ENCODE measurements at places on chromosomes 1 and 21.

GRCh38 chr21:18524097-18524880, 120.7 kb upstream of the TMPRSS15 start:
- DNase-seq, result no peak

- DNase-seq, result no peak
Observed at GRCh38 chr21:45056917-45057560, 17.3 kb upstream of the ADARB1 start.

- no peak for DNase-seq
Observed at GRCh38 chr1:42043182-42043581, 110.0 kb upstream of the GUCA2B start.

GRCh38 chr1:44029260-44029910, 1.9 kb downstream of the SLC6A9 start:
- DNase-seq, result no peak

GRCh38 chr1:167621780-167622313, 8.2 kb upstream of the RCSD1 start:
- no peak for DNase-seq
